GM12864 (cell line): ENCODE measurements at places on chromosomes 13 and 19.

DNA sequence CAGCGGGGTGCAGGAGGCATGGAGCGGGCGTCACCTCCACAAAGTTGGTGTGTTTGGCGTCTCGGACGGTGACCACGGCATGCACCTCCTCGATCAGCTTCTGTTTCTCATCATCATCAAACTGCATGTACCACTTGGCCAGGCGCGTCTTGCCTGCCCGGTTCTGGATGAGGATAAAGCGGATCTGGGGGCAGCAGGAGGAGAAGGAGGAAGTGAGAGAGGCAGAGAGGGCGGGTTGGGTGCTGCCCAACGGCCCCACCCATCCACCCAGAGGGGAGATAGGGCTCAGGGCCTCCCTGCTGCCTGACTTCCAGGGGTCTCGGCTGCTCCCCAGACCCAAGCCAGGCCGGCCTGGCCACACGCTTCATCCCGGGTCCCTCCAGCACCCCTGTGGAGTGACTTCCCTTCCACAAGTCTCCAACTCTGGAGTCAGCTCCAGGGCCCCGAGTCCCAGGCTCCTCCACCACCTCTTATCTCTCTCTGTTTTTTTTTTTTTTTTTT, 4.6 kb downstream of the AP2S1 start:
- DNase-seq: no peak

- DNase-seq: no peak
These were observed 213.6 kb downstream of the URI1 start for GRCh38 chr19:30155381-30156200.

- DNase-seq: no peak
These were observed 465.1 kb upstream of the PCDH20 start for GRCh38 chr13:61880578-61881283.

- DNase-seq: no peak
These were observed 8.3 kb downstream of the CAMSAP3 start for GRCh38 chr19:7603919-7604318.

- no peak for DNase-seq
These were observed 18.0 kb downstream of the ARHGAP35 start for GRCh38 chr19:46878613-46879375.

DNA sequence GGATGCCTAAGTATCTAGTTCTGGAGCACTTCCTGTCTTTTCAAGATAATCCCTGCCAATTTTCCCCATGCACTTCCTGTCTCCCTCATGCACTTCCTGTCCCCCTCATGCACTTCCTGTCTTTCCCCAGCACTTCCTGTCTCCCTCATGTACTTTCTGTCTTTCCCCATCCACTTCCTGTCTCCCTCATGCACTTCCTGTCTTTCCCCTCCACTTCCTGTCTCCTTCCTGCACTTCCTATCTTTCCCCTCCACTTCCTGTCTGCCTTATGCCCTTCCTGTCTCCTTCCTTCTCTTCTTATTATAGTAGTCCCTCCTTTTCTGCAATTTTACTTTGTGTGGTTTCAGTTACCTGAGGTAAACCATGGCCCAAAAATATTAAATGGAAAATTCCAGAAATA, 3.0 kb upstream of the TNNT1 start:
- DNase-seq: no peak

DNA sequence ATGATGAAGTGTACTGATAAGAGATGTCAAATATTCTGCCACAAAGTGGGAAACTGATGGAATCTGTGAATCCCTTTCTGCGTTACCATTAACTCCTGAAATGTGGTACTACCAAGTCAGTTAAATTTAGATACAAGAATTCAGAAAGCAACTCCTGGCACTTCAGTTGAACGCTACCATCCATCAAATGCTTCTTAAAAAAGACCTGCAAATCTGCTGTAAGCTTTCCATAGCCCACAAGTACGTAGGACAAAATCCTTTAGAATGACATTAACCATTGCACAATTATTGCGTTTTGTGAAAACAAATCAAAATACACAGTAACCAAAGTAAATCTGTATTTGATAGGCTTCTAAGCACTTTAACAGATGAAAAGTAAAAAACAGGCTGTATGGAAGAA, 5.4 kb downstream of the SMAD9 start:
- DNase-seq: no peak
